AG04450 (cell line): ENCODE measurements at places on chromosomes 6 and 20.

- DNase-seq: no peak
Measured at GRCh38 chr6:144094731-144095133, 641 bp downstream of the SF3B5 start.

- no peak for DNase-seq
Measured at GRCh38 chr6:25450469-25451198, 171.5 kb downstream of the CARMIL1 start.

GRCh38 chr6:89264296-89264695, 47.1 kb upstream of the GABRR1 start:
- no peak for DNase-seq

- DNase-seq: no peak
Measured at GRCh38 chr6:100336876-100337275, 127.8 kb downstream of the SIM1 start.

- DNase-seq: no peak
Measured at GRCh38 chr6:41352907-41353306, 17.5 kb downstream of the NCR2 start.

- DNase-seq: no peak
Measured at GRCh38 chr6:66068033-66068432, 361.0 kb upstream of the EYS start.

- no peak for DNase-seq
Measured at GRCh38 chr6:5178806-5179205, 81.9 kb downstream of the LYRM4 start.

- DNase-seq: no peak
Measured at GRCh38 chr6:5513408-5513807, 252.1 kb downstream of the FARS2 start.

- DNase-seq: no peak
Measured at GRCh38 chr20:8413691-8414090, 281.6 kb downstream of the PLCB1 start.

- no peak for DNase-seq
Measured at GRCh38 chr6:136890986-136891385, 31.1 kb upstream of the SLC35D3 start.

DNA sequence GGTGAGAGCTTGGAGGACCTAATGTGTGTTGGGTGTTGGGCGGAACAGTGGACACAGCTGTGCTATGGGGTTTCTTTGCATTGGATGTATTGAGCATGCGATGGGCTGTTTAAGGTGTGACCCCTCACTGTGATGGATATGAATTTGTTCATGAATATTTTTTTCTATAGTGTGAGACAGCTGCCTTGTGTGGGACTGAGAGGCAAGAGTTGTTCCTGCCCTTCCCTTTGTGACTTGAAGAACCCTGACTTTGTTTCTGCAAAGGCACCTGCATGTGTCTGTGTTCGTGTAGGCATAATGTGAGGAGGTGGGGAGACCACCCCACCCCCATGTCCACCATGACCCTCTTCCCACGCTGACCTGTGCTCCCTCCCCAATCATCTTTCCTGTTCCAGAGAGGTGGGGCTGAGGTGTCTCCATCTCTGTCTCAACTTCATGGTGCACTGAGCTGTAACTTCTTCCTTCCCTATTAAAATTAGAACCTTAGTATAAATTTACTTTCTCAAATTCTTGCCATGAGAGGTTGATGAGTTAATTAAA, 3.0 kb downstream of the HLA-A start:
- DNase-seq: no peak

GRCh38 chr6:126172131-126172530, 167.8 kb upstream of the CENPW start:
- DNase-seq: no peak

DNA sequence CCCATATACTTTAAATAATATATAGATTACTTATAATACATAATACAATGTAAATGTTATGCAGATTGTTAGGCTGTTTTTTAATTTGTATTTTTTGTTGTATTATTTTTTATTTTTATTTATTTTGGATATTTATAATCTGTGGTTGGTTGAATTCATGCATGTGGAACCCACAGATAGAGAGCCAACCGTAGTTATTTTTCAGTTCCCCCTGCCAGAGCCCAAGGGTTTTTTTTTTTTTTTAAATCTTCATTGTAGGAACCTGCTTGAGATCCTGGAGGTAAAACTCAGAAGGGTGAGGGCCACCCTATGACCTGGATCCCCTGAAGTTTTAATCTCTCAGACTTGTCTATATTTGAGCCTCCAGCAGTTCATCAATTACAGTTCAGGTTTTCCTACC, 133.2 kb downstream of the B3GAT2 start:
- DNase-seq: no peak

- DNase-seq: no peak
Measured at GRCh38 chr20:23091721-23092383, 5.7 kb upstream of the CD93 start.

DNA sequence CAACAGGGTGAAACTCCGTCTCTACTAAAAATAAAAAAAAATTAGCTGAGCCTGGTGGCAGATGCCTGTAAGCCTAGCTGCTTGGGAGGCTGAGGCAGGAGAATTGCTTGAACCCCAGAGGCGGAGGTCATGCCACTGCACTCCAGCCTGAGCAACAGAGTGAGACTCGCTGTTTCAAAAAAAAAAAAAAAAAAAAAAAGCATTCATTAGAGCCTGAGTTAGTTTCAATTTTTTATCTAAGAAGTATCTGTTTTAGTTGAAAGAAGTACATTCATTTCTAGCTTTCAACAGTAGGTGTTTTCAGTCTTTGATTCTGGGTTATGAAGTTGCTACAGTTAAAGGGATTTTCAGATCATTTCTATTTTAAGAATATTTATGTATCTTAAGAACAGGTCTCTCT, 42.2 kb downstream of the ZNF292 start:
- DNase-seq: no peak

DNA sequence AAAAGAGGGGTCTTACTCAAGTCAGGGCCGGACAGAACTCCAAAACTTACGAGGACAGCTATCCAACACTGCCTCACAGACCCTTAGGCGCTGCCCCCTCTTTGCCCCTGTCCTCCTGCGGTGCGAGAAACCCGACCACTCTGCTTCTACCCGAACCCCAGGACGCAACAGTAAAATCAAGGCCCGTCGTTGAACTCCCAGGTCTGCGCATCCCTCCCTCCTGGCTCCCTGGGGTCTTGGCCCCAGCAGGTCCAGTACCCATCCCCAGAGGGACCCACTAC, 6.4 kb downstream of the OLIG3 start:
- DNase-seq: no peak

- peak; percentile 93 for DNase-seq
Measured at GRCh38 chr6:33771146-33772081, 17.5 kb downstream of the LEMD2 start.

- DNase-seq: no peak
Measured at GRCh38 chr20:4067600-4068261, 52.4 kb upstream of the RNF24 start.

DNA sequence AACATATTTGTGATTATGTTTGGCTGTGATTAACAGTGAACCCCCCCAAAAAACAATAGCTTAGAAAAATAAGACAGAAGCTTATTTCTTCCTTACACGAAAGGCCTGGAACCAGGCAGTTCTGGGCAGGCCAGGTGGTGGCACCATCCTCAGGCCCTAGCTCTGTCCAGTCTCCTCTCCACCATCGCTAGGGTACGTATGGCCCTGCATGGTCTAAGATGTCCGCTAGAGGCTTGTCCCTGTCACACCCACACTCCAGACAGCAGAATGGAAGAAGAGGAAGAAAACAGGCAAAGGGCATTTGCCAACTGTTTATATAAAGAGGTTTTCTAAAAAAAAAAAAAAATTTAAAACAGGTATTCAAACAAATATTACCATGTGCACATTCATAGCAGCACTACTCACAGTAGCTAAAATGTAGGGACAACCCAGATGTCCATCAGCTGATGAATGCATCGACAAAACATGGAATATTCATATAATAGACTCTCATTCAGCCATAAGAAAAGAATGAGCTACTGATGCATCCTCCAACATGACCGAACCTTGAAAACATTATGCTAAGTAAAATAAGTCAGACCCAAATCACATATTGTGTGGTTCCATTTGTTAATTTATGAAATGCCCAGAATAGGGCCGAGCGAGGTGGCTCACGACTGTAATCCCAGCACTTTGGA, 6.7 kb downstream of the TGM3 start:
- DNase-seq: no peak

GRCh38 chr6:14811775-14812428, 434.0 kb upstream of the JARID2 start:
- peak; percentile 30 for DNase-seq

- no peak for DNase-seq
Measured at GRCh38 chr6:115573861-115574260, 486.8 kb downstream of the FRK start.

GRCh38 chr6:20574355-20574754, 40.1 kb downstream of the CDKAL1 start:
- DNase-seq: no peak

GRCh38 chr6:37105148-37106050, 64.6 kb upstream of the PIM1 start:
- no peak for DNase-seq

- DNase-seq: no peak
Measured at GRCh38 chr6:87700397-87701343, 1.4 kb downstream of the AKIRIN2 start.

DNA sequence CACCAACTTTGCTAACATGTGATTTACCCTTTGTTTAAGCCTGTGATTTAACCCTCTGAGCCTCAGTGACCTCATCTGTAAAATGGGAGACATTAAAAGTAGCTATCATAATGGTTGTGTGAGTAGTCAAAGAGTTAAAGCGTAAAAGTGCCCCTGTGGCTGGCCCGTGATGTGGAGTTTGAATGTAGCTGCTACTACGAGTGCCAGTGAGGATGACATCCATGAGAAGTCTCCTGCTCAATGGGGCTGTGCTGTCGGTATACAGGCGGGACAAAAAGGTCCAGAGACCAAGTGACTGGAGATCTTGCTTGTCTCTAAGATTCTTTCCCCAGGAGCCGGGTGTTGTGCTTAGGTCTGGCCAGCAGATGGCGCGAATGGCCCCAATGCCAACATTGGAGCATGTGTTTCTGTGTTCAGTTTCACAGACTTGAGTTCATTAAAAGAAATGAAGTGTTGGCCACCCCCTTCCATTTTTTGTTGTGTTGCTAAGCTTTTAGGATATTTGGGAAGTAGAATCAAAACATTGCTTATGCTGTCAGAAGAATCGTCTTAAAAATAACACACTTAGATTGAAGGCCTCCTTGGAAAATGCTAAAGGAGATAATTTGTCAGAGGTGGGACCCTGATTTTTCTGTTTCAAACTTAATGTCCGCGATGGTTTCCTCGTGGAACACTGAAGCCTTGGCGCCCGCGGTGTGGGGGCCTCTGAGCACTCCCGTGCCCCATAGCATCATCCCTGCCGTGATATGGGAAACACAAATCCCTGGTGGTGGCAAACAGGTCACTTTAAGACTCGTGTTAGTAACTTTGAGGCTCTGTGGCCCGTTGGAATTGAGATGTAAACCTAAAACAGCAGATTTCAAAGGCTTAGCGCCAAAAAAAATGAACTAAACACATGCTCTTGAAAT, 9.3 kb upstream of the RBM38 start:
- peak; percentile 34 for DNase-seq

DNA sequence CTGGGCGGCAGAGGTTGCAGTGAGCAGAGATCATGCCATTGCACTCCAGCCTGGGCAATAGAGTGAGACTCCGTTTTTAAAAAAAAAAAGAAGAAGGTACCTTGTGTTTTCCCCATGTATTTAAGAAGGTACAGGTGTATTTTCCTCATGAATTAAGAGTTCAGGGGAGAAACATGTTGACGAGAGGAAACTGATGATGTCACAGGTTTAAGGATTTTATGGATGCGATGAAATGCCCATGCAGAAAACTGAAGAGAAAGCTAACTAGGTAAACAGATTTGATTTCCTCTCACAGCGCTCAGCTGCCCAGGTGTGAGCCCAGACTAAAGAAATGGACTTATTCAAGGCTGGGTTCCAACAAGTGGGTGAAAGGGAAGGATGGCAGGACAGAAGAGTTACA, 38.4 kb upstream of the SOX4 start:
- DNase-seq: no peak

DNA sequence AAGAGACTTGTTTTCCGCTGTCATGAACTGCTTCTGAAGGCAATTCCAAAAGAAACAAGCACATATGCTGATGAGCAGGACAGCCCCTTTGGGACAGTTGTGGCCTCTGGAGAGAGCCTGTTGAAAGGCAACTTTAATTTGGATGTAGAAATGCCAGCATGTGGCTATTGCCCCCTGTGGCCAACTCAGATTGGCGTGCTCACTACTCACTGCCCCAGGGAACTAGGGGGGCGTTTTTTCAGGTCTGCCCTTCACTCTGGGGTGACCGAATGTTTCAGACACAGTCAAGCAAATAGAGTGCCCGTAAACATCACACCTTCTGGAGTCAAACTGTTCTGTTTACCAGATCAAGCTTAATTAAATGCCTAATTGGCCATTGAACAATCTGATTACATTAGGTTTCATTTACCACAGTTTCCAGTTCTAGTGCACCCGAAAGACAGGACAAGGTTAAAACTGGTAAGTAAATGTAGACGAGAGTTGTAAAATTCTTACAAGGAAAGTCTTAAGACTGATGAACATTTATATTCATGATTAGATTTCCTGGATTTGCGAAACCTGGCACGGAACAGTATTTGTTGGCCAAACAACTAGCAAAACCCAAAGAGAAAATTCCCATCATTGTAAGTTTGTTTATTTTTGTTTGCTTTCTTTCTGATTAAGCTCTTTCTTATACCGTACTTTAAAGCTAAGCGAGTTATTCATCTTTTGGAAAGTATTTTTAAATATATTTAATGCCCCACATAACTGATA, 75.9 kb upstream of the SYNJ2 start:
- DNase-seq: no peak

GRCh38 chr6:166933396-166933795, 23.0 kb downstream of the RNASET2 start:
- DNase-seq: no peak

GRCh38 chr6:52253494-52253893, 9.2 kb upstream of the IL17F start:
- no peak for DNase-seq

DNA sequence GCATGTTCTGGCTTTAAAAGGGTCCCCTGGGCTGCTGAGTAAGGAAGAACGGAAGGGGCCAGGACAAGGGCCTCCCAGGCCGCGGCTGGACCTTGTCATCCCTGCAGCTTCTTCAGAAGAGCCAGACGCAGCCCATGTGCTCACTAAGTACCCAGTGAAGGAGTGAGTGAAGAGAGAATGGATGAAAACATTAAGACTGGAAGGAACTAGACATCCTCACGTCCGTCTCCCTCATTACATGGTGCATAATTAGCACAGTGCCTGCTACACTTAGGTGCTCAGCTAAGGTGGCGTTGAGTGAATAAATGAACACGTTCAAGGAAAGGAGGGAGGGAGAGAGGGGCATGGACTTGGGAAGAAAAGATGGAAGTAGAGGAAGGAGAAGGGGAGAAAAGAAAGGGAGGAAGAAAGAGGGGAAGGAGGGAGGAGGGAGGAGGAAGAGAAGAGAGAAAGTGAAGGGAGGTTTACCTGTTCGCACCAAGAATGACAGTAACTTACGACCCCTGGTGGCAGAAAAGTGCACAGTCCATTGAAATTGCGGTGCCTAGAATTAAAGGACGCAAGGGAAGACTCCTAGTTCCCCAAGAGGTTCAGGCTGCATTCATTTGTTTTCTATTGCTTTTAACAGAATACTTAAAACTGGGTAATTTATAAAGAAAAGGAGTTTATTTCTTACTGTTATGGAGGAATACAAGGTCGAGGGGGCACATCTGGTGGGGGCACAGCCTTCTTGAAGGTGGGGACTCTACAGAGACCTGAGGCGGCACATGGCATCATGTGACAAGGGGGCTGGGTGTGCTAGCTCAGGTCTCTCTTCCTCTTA, 8.0 kb downstream of the TP53RK start:
- DNase-seq: no peak

GRCh38 chr6:129104131-129104530, 221.2 kb downstream of the LAMA2 start:
- no peak for DNase-seq

GRCh38 chr6:69796073-69796641, 653 bp downstream of the LMBRD1 start:
- DNase-seq: no peak
